ENCODE measurements at places on chromosomes 16 and 17. TPM values are rescaled to one million over a fixed set of nuclear protein-coding genes. Genes with fewer than 3 reads are reported as not detected.

The SPATA20 gene
- total RNA-seq: 101 TPM

The PRSS36 gene
- 1.1 TPM for total RNA-seq

The SLC5A10 gene
- total RNA-seq: not detected

The CSNK1D gene
- 170 TPM for total RNA-seq

The MYH4 gene
- total RNA-seq: not detected

The LRRC46 gene
- 0.31 TPM for total RNA-seq

The ATP6V0D1 gene
- total RNA-seq: 89.2 TPM

The VAT1L gene
- 0.65 TPM for total RNA-seq

The RASD1 gene
- total RNA-seq: 5.8 TPM

The PIRT gene
- not detected for total RNA-seq
